Fibroblast of skin of right biceps (primary cell): ENCODE measurements at places on chromosomes 6 and 20.
A peak's percentile ranks its signal among the peaks of the same experiment; 100 is the strongest.

- no peak for DNase-seq
Measured at GRCh38 chr6:7166410-7167293, 58.9 kb downstream of the RREB1 start.

DNA sequence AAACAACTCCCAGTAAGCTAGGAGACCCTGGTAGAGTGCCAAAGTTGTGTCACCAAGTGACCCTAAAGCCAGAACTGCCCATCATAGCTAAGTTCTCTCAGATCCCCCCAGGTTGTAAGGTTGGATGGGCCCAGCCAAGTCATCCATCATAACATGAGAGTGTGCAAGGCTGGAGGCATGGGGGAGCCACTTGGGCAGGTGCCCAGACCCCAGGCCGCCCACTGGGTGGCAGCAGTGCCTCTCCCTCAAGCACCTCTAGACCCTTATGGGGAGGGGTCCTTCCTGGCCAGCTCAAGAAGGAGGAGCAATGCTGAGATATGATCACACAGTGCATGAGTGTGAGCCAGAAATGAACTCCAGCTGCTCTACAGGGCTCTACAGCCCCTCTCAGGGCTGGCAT lies 154.5 kb downstream of the MYLK4 start:
- DNase-seq, result no peak

- no peak for DNase-seq
Measured at GRCh38 chr20:23507346-23507745, 16.4 kb downstream of the CST8 start.

GRCh38 chr6:134182528-134182927 lies 130.1 kb upstream of the SLC2A12 start:
- no peak for DNase-seq

- DNase-seq, result no peak
Measured at GRCh38 chr6:99668036-99668705, 61.5 kb downstream of the PRDM13 start.

DNA sequence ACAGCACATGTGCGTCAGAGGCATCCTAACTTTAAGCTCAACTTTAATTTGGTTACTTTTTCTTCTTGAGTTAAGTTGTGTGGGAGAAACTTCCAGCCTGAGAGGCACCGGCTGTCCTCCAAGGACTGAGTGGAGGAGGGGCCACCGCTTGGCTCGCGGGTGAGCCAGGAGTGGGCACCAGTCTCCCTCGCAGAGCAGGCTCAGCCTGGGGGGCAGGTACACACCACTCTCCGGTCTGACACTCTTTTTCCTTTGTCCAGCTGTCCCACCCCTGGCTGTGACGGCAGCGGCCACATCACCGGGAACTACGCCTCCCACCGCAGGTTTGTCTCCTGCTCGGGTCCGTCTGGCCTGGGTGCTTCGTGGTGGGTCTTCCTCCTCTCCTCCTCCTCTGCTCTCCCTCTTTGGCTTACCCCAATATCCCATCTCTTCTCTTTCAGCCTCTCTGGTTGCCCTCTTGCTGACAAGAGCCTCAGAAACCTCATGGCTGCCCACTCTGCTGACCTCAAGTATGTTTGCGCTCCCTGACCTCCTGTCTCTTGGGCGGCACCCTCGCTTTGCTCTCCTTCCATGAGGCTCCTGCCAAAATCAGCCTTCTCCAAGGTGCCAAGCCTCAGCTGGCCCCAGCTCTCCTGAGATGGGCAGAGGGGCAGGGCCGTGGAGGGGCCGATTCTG lies 32.6 kb upstream of the PCMTD2 start:
- no peak for DNase-seq

DNA sequence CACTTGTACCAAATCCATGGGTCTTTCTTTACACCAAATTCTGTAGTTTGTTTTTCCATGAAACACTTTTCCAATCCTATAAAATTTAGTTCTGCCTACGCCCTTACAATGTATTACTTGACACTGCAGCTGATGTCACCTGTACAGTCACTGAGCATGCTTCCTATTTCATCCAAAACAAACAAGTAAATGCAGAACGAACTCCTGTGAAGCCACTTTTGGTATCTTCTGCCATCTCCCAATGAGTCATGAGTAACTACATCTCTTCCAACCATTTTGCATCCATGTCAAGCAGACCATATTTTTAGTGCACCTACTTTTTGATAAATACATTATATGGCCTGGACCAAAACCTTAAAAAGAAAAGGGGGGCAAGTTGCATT lies 42.4 kb downstream of the HDDC2 start:
- DNase-seq, result peak; percentile 29

GRCh38 chr20:48648482-48649051 lies 179.2 kb downstream of the PREX1 start:
- no peak for DNase-seq

GRCh38 chr6:14271789-14272736 lies 154.5 kb downstream of the CD83 start:
- peak; percentile 80 for DNase-seq

GRCh38 chr6:144737998-144738397 lies 452.9 kb downstream of the UTRN start:
- DNase-seq, result no peak

- no peak for DNase-seq
Measured at GRCh38 chr6:42227173-42227850, 9.7 kb upstream of the MRPS10 start.

DNA sequence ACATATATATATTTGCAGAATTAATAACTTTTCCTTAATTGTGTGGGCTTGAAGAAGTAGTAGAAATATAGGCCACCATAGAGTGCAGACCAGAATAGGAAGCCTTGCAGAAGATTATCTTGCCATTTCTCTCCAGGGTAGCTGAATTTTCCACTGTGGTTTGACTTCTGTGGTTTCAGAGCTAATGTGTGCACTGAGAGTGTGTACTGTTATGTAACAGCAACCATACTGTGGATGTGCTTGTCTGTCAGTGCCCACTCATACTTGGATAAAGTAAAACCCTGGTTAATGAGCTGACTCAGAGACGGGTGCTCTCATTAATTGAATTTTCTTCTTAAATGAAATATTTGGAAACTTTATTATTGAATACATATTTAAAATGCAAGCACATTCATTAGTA lies 57.2 kb downstream of the CEP43 start:
- DNase-seq, result no peak

GRCh38 chr6:3299221-3299620 lies 40.5 kb downstream of the PSMG4 start:
- DNase-seq, result no peak

DNA sequence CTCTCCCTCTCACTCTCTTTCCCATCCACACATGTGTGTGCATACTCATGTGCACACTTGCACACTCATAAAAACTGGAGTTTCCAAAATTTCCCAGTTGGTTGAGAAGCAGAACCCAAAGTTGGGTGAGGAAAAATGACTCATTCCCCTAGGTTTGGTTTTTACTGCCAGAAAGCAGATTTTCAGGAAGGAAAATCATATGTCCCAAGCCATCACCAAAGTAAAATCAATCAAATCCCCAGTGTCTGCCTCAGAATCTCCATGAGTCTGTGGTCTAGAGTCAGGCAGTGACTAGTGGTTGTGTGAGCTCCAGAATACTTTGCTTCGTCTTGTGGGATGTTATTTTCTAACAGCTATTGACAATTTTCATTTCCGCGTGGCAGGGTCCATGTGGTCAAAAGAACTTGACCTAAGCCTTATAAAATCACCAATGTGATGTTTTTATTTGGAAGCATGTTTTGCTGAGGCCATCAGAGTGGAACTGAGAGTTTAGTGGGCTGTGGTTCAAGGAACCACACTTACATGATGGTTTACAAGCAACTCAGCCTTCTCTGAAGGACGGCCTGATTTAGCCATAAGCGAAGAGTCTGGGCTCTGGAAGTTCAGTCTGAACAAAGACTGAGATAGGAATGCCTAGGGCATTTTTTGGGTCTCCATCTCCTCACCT lies 81.9 kb upstream of the CCN6 start:
- peak; percentile 69 for DNase-seq

- DNase-seq, result no peak
Measured at GRCh38 chr20:47700327-47700726, 85.0 kb downstream of the SULF2 start.

GRCh38 chr6:126797981-126798380 lies 320.5 kb upstream of the RSPO3 start:
- DNase-seq, result peak; percentile 59

GRCh38 chr6:98529364-98529763 lies 305.0 kb upstream of the POU3F2 start:
- DNase-seq, result no peak

GRCh38 chr6:90397929-90398674 lies 101.5 kb upstream of the BACH2 start:
- peak; percentile 33 for DNase-seq

DNA sequence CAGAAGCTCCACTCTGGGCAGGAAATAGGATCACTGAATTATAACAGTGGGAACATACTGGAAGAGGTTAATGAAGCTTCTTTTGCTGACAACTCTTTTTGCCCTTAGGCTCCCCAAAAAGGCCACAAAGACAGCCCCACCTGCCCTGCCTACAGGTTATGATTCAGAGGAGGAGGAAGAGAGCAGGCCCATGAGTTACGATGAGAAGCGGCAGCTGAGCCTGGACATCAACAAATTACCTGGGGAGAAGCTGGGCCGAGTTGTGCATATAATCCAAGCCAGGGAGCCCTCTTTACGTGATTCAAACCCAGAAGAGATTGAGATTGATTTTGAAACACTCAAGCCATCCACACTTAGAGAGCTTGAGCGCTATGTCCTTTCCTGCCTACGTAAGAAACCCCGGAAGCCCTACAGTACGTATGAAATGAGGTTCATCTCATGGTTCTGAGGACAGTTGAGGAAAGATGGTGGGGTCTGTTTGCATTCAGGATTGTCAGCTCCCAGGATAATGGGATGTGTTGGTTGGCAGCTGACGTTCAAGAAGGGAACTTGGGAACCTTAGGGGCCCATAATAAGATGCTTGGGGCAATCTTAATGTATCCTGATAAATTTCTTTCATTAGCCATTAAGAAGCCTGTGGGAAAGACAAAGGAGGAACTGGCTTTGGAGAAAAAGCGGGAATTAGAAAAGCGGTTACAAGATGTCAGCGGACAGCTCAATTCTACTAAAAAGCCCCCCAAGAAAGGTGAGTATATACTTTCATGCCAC lies 11.5 kb downstream of the BRD2 start:
- DNase-seq, result no peak

DNA sequence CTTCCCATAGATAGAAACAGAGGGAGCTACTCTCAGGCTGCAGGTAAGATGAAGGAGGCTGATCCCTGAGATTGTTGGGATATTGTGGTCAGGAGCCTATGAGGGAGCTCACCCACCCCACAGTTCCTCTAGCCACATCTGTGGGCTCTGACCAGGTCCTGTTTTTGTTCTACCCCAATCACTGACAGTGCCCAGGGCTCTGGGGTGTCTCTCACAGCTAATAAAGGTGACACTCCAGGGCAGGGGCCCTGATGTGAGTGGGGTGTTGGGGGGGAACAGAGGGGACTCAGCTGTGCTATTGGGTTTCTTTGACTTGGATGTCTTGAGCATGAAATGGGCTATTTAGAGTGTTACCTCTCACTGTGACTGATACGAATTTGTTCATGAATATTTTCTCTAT lies 2.8 kb downstream of the HLA-F start:
- no peak for DNase-seq

- peak; percentile 76 for DNase-seq
Measured at GRCh38 chr6:56766806-56767178, 124.1 kb upstream of the DST start.

DNA sequence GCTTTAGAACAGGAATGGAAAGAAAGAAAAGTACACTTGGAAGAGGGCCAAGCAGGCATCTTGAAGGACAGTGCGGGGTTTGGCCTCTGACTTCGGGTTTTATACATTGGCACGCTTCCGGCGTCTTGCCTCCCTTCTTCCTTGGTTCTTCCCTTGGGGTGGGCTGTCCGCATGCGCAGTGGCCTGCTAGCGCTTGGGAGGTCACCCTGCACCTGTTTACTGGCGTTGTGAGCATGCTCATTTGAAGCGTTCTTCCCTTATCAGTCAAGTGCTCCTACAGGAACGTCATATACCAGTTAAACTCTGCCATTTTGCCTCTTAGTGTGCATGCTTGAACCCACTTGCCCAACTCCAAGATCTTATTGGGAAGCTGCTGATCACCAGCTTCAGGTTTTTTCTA lies 230.0 kb downstream of the TTLL2 start:
- DNase-seq, result no peak

- DNase-seq, result peak; percentile 65
Measured at GRCh38 chr20:19993958-19994669, 23.0 kb upstream of the NAA20 start.

GRCh38 chr6:14068623-14069022 lies 48.9 kb upstream of the CD83 start:
- no peak for DNase-seq

GRCh38 chr6:105838171-105838570 lies 248.0 kb upstream of the PRDM1 start:
- DNase-seq, result peak; percentile 78

- DNase-seq, result peak; percentile 44
Measured at GRCh38 chr6:90458353-90459224, 128.3 kb downstream of the MAP3K7 start.

- no peak for DNase-seq
Measured at GRCh38 chr6:132964868-132965382, 150.6 kb downstream of the RPS12 start.

DNA sequence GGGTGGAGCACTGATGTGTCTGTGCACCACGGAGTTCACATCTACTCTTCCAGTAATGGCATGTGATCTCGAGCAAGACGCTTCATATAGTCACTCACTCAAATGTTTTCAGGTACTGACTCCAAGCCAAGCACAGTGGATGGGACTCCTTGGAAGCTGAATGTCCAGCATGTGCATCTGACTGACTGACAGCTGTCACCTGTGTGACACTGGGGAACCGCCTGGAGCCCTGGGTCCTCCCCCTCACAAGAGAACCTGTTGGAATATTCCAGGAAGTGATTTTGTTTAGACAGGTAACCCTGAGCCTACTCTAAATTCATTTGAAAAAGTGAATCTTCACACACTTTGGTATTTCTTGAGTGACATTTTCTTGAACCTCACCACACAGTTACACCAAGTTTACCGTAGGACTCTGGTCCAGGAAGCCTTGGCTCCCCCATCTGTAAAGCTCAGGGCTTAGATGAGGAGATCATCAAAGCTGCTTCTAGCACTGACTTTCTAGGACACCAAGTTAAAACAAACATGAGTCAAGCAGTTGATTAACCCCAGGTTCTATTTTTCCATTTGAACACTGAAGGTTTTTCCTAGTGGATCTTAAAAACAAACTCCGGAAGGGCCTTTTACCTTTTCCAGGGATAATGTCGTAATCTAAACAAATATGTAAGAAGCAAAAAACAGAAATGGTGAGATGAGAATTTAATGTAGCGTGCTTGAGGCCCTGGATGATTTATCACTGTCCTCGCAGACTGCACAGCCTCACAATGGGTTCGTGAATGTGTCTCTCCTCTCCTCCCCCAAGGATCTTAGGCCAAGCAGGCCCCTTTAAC lies 50.1 kb downstream of the EDN3 start:
- DNase-seq, result peak; percentile 29

DNA sequence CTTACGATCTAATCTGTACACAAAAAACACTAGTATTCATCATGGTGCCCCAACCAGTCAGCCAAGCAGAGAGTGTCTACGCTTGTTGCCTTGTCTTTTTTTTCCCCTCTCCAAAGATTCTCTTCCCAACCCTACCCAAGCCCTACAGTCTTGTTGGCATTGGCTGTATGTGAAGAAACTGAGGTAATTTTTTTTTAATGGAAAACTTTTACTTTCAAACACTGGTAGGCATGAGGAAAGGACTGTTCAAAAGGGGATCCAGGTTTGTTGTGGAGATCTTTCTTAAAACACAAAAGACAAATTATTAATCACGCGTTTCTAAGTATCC lies 89.2 kb upstream of the PRSS16 start:
- no peak for DNase-seq

GRCh38 chr20:21240394-21240793 lies 62.7 kb upstream of the XRN2 start:
- no peak for DNase-seq
